ENCODE measurements at places on chromosomes 11 and 22. TPM values are rescaled to one million over a fixed set of nuclear protein-coding genes. Genes with fewer than 3 reads are reported as not detected.

GRCh38 chr11:104968355-104968855 lies at the start of gene CASP4:
TSS of gene CASP4 (minus strand) at chr11:104968574. CDS start at chr11:104968525, 49 bp downstream.
- DNase-seq = peak; percentile 10

- DNase-seq = no peak
These were observed 79.7 kb downstream of the C22orf31 start for GRCh38 chr22:28981818-28982499.

The MS4A12 gene
- polyA plus RNA-seq = not detected

The CCDC89 gene
- polyA plus RNA-seq = 3.0 TPM

The IFITM10 gene
- 0.22 TPM for polyA plus RNA-seq
